ENCODE measurements at places on chromosomes 1 and 21.

GRCh38 chr1:31669786-31670592 is 25.3 kb upstream of the PEF1 start:
- no peak for DNase-seq

DNA sequence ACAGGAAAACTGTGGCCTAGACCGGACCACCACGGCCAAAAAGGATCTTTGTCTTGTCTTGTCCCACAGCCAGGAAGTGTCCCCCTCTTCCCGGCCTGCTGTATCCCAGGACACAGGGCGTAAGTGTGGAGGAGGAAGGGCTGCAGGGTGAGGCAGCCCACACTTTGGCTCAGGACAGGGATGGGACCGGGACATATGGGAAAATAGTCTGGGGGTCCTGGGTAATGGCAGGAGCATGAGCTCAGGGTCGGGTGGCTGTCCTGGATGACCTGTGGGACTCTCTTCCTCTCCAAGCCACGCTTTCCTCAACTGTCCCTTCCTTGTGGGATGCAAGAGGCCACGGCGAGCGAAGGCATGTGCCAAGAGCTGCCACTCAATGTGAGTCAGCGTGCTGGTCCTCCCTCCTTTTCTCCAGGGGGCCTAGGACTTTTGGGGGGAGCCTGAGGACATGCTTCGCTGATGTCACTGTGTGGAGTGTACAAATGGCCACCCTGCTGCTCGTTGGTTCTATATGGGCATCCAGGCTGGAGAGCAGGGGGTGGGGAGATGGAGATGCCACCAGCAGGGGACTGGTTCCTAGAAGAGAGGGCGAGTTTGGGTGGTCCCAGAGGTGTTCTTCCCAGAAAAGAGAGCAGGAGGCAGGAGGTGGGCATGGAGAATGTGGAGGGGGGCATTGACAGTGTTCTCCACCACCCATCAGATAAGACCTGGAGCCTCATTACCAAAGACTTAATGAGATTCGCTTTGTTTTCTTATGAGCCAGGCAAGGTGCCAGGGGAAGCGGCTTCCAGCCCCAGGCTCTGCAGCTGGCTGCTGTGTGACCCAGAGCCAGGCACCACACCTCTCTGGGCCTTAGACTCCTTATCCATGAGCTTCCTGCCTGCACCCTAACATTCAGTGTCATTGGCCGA is 11.5 kb upstream of the PADI1 start:
- no peak for DNase-seq

GRCh38 chr1:89987159-89987819 is 7.6 kb upstream of the ZNF326 start:
- DNase-seq = no peak

DNA sequence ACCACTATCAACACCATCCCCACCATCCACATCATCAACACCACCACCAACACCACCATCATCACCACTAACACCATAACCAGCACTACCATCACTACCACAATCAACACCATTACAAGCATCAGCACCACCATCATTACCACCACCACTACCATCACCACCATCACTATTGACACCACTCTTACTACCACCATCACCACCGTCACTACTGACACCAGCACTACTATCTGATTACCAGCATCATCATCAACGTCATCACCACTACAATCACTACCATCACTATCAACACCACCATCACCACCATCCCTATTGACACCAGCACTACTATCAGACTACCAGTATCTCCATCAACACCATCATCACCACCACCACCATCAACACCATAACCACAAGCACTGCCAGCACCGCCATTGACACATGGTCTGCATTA is 106.1 kb upstream of the RUNX3 start:
- no peak for DNase-seq

DNA sequence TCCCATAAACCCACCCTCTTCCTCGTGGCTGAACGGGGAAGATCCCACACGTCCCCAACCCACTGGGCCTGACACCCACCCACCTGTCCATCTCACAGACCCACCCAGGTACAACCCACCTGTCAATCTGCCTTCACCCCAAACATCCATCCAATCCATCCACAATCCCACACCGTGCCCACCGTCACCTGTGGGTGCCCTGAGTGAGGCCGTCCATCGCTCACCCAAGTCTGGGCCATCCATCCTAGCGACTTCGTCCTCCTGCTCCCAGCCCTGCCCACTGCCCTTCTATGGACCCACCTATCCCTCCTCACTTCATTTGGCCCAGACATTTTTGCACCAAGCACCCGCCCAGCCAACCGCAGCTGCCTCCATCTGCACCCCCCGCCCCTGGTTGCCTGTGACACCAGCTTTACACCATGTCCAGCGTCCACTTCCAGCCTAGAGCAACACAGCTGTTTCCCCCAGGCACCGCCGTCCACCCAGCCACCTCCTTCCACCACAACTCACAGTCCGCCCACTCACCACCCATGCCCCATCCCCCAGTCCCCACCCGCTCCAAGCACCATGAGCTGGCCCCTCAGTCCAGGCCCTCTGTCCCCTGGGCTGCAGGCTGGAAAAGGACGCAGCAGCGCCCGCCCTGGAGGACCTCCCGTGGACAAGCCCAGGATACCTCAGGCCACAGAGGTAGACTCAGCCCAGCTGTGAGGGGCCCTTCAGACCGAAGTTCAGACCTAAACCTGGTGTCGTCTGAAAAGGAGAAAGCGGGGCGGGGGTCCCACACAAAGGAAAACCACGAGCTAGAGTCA is 7.7 kb downstream of the TTLL10 start:
- peak; percentile 11 for DNase-seq

DNA sequence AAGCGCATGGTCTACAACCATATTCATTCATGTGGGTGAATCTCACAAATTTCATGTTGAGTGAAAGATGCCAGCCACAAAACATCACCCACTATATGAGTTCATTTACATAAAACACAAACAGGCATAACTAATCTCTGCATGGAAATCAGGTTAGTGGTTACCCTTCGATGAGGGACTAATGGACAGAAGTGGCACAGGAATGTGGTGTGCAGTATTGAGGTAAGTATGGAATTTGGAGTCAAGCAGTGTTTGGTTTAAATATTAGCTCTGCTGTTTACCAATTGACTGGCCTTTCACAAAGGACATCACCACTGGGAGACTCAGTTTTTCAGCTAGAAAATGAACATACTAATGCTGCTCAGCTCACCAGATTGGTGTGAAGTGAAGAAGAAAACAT is 24.2 kb downstream of the CCDC185 start:
- DNase-seq = no peak

GRCh38 chr1:185644531-185644930 is 89.7 kb upstream of the HMCN1 start:
- DNase-seq = no peak

DNA sequence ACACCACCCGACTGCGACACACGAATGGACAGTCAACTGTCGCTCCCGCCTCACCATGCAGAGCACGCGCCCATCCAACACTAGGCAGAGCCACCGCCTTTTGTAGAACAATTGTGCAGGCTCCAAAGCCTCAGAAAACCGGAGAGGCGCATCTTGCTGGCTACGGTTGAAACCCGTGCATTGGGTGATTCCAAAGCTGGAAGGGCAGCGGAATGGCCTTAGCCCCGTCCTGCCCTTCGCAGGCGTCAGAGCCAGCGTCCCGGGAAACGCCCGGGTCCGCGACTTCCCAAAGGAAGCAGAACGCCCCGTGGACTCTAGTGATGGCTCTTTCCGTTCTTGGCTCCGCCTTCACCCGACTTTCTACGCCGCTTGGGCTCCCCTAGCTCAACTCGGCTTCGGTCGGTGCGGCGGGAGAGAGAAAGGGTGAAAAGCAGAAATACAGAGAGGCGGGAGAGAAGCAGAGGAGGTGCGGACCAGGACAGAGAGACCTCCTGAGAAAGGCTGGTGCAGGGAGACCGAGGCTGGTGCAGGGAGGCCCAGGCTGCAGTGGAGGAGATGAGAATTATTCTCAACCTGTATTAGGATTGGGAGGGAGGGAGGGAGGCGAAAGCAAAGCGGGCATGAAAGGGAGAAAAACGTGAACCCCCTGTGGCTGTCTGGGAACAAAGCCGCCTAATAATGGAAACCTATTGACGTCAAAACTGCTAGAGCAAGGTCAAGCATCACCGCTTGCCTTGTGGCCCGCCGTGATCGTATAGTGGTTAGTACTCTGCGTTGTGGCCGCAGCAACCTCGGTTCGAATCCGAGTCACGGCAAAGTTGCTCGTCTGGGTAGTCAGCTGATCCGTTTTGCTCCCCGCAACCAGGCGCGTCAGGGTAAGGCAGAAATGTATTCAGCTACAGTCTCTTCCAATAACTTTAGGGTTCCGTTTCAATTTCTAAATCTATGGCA is 99.5 kb downstream of the PRKAB2 start:
- no peak for DNase-seq

GRCh38 chr1:247548769-247549182 is at the start of gene GCSAML:
GCSAML (plus strand) TSS chr1:247549134; CDS start chr1:247549192, 58 bp downstream.
- no peak for DNase-seq

DNA sequence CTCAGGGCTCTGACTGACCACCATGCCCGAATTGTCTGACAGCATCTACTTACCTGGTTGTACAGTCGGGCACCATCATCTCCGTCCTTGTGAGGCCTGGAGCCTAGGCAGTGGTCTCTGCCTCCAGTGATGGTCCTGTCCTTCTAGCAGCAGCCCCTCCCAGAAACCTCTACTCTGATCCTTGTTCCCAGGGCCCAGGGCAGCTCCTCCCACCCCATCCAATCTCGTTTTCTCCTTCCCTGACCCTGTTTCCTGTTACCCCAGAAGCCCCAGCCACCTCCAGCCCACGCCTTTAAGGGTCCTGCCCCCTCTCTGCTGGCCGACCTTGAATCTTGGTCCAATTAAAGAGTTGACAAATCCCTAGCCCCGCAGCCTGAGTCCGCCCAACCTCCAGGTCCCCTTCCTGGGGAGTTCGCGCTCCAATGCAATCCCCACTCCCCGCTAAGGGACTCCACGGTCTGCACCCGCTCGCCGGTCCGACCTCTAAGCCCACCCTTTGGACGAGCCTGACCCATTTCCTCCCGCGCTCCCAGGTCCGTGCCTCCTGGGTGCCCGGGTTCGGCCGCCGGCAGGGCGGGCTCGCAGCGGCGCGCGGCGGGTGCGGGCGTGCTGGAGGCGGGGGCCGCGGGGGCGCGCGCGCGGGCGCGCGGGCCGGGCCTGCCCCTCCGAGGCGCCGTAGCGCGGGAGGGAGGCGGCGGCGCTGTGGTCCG is at the start of gene B4GALT2:
Gene B4GALT2, plus strand, starts transcription at position 660 of the 710 bp plus-strand sequence. CDS start 1,951 bp downstream, outside the sequence.
- DNase-seq = peak; percentile 44

DNA sequence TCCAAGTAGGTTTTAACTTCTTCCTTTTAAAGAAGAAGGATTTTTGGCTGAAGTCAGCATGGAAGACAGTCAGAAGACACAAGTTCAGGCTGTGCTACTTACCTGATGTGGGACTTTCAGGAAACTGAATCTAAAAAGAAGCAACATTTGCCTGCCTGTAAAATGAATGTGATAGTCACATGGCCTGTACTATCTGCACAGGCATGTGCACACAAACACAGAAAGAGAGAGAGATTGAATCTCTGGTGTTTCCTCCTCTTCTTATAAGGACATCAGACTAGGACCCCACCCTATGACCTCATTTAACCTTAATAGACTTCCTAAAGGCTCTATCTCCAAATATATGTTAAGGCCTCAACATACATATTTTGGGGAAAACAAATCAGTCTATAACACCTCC is 542.9 kb downstream of the PLPP3 start:
- DNase-seq = no peak

DNA sequence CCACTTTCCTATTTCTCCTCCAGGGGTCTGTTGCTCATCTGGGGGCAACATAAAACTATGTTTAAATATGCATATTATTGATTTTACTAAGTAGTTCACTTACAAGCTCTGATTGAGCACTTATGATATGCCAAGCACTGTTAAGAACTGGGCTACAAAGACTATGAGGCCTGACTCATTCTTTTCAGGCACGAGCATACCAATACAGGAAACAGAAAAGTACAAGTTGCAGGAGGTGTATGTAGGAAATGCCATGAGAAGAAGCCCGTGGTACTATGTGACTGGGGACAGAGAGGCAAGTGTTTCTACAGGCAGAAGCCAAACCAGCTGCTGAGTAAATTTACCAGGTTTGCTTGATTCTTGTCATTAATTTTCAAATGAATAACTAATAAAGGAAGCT is 120.4 kb upstream of the PTGFR start:
- no peak for DNase-seq

GRCh38 chr1:39573736-39574624 is 2.6 kb downstream of the PABPC4 start:
- no peak for DNase-seq

GRCh38 chr21:31566611-31567010 is 92.9 kb upstream of the SOD1 start:
- no peak for DNase-seq

- no peak for DNase-seq
Observed at GRCh38 chr21:16072221-16072620, 342.4 kb downstream of the USP25 start.

DNA sequence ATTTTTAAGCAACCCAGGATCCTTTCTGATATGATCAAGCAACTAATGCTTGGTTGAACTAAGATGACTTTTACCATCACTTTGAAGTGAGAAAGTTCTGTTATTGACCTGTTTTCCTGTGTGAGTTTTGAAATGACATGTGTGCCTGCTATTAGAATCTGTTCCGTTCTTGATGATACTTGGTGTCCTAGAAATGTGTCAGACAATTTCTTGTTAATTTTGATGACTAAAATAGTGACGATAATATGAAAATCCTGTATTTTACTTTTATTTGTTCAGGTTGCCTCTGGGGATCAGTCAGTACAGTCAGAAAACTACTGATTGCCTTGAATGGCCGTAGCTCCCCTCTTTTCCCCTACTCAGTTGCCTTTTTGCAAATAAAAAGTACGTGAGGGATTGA is 228.0 kb downstream of the RYR2 start:
- DNase-seq = no peak

- DNase-seq = no peak
Observed at GRCh38 chr1:87084244-87084836, 169.9 kb downstream of the HS2ST1 start.

- no peak for DNase-seq
Observed at GRCh38 chr1:34013958-34014737, 150.3 kb downstream of the HMGB4 start.

DNA sequence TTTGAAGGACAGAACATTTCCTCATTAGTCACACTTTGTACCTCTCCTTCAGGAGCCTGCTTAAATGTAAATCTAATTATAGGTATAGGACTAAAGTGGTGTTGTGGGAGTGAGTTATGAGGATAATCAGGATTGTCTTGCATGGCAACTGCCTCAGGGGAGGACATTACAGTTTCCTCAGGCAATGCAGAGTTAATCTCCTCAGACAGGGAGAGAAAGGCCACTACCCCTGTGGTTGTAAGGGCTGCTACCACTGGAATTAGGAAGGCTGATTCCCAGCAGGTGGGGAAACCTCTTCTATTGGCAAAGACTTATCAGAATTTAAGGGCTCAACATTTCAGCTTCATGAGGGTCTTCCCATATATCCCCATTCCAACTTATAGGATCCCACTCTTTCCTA is 286.8 kb upstream of the PBX1 start:
- DNase-seq = no peak

- peak; percentile 40 for DNase-seq
Observed at GRCh38 chr1:234842726-234843641, 233.0 kb upstream of the IRF2BP2 start.

Data from activated B cell treated with CpG ODN at 0.5 μM for 24 hours (primary cell).